ENCODE measurements at places on chromosomes 6 and 20.

DNA sequence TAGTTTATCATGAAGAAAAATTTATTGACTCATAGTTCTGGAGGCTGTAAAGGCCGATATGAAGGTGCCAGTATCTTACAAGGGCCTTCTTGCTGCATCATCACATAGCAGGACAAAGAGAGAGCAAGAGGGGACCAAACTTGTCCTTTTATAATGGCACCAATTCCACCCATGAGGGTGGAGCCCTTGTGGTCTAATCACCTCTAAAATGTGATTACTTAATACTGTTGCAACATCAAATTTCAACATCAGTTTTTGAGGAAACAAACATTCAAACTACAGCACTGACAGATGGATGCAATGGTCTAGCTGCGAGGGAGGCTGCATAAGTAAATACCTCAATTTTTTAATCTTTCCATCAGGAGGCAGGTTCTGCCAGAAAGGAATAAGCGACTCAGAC, 76.7 kb upstream of the LAMA2 start:
- DNase-seq = no peak

DNA sequence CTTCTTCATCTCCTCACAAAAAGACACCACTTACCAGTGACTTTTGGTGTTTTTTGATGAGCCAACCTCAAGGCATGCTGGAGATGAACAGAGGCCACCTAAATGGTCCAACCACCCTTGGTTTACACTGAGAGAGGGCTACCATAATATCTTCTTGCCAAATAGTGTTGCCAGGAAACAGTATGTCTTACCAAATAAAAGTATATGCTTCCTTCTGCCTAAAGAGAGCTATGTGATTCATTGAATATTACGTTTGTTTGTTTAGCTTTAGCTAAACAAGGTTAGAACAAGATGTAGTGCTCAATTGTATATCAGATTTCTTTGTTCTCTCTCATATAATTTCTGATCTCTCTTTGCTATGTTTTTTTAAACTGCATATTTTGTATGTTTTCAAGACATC, 40.6 kb upstream of the BMP6 start:
- DNase-seq = no peak

DNA sequence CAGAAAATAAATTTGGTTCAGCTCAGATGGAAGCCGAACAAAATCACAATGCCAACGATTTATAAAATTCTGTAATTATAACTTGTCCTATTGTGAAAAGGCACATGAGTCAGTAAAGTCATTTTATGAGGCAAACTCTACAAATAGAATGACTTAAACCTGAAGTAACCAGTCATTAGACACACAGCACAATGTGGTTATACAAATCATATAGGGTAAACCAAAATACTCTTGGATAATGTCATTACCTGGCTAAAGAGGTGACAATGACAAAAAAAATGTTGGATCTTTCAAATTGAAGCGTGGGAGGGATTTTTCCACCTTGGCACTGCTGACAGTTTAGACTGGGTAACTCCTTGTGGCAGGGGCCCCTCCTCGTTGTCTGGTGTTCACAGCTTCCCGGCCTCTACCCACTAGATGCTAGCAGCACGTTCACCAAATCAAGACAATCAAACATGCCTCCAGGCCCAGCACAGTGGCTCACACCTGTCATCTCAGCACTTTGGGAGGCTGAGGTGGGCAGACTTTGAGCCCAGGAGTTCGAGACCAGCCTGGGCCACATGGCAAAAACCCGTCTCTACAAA, 5.0 kb downstream of the ANKRD60 start:
- DNase-seq = no peak

DNA sequence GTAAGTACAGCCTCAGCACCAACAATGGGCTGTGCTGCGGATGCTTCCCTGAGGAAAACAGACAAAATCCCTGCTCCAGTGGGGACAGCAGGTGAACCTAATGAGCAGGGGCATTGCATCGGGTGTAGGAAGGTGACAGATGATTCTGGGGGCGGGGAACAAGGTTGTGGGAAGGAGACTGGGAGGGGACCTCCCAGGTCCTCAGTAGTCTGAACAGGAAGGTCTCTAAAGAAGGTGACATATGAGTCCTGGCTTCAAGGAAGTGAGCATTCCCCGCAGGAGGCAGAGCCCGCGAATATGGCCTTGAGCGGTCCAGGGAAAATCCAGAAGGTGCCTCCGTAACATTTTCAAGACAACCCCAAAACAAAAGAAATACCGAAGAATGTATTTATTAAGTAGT, 19.4 kb downstream of the ULBP1 start:
- DNase-seq = no peak

All from NCI-H1694 (cell line).